Fibroblast of villous mesenchyme (primary cell): ENCODE measurements at places on chromosomes 11 and 22. TPM values are rescaled to one million over a fixed set of nuclear protein-coding genes. Genes with fewer than 3 reads are reported as not detected.

Gene ATM
- total RNA-seq, result 152 and 158 TPM in 2 replicates

Gene KCNJ4
- not detected in 2 replicates for total RNA-seq

GRCh38 chr11:24738972-24739371 lies 242.1 kb downstream of the LUZP2 start:
- DNase-seq, result no peak

DNA sequence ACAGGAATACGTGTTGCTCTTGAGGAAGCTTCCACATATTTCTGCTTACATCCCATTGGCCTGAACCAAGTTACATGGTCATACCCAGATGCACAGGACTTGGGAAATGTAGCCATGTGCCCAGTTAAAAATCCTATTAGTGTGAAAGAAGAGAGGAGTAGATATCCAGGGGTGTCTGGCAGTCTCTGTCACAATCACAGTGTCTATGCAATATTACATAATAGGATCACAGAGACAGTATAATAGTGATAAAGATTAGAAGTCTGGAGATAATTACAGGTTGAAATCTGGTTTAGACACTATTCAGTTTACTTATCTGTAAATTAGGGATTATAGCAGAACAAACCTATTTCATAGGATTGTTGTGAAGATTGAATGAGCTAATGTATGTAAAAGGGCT lies 62.6 kb upstream of the SLC6A5 start:
- no peak for DNase-seq

- no peak for DNase-seq
These were observed 581.7 kb upstream of the B3GAT1 start for GRCh38 chr11:134993691-134994243.
